ENCODE measurements at places on chromosomes 6 and 20.

- no peak for DNase-seq
Observed at GRCh38 chr6:141521440-141521839, 611.3 kb upstream of the GJE1 start.

DNA sequence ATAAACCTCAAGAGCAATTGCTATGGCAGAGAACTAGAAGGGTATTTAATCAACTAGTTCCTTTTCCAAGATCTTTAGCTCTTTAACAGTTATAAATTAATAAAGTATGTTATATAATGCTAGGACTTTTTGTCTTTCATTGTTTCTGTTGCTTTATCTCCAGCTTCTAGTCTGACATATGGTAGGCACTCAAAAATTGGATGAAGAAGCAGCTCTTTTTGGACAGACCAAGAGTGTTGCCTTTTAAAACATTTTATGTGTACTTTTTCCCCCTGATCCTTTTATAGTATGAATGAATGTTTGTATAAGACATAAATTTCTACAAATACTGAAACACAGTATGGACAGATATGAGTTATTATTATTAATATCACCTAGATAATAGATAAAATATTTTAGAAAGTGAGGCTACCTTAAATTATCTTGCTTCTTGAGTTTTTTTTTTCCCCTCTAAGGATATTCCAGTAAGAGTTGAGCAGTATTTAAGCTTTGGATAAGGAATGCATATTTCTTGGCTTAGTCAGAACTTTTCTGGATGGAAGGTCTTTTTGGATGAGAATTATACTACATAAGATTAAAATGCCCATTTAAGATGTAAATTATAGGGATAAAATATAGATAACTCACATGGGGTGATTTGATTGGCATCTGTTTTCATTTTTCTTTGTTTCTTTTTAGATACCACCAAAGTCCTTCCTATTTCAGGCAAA is 16.6 kb downstream of the LAMA2 start:
- DNase-seq = no peak

DNA sequence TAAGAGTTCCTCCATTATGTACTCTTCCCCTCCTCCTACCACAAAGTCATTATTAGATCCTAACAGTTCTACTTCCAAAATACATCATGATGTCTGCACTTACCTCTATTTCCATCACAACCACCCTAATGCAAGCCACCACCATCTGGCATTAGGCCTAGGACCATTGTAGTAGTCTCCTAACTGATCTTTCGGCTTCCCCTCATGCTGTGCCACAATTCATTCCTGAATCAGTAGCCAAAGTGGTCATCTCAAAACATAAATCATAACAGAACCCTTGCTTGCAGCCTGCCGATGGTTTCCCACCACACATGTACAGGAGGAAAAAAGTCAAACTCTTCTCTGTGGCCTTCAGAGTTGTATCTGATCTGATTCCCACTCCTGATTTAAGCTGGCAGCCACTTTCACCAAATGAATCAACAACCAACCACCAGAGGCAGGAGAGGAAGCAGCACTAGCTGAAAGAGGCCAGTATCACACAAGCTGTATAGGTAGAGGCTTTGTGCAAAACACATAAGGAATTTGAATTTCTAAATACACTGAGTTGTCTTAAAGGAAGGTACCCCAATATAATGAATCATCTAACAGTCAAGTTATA is 26.1 kb downstream of the FAM184A start:
- no peak for DNase-seq

DNA sequence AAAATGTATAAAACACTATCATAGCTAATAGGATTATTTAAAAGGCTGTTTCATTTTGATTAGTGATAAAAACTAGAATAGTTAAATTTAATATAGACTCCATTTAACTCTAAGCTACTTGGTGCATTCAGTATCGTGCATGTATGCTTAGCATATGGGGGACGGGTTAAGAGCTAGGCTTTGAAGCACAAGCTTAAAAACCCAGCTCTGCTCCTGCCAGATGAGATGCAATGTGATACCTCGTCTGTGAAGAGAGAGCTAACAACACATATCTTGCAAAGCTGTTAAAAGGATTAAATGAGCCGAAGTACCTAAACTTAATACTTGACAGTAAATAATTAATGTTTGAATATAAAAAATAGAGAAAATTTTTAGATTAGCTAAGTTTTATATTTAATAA is 42.2 kb downstream of the DTNBP1 start:
- no peak for DNase-seq

DNA sequence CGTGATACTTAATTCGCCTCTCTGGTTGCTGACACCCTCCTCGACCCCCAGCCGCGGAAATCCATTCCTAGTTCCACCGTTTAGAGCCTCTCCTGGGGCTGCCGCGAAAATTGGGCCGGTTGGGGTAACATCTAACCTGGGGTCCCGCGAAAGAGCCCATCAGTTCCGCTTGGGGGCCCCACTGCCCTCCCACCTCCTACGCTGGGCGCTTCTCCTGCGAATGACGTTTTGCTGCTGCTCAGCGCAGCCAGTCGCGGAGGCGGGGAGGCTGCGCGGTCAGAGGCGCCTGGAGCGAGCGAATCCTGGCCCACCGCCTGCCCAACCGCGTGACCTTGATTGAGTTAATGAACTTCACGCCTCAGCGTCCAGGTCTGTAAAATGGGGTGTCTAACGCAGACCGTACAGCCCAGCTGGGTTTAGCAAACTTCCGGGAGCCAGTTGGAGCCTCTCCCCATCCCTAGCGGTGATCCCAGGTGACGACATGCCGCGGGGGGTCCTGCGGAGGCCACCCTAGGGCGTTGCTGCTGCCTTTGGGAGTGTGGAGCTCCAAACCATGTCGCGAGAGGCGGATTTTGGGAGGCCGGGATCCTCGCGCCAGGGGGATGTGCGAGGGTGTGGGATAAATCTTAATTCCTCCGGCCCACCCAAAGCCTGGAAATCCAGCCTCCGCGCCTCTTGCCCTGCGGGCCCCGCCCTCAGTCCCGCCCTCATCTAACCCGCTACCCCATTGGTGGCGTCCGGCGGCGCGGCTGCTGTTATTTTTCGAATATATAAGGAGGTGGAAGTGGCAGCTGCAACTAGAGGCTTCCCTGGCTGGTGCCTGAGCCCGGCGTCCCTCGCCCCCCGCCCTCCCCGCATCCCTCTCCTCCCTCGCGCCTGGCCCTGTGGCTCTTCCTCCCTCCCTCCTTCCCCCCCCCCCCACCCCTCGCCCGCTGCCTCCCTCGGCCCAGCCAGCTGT is at the start of gene CDC25B:
TSS of gene CDC25B (plus strand) at position 800 of the 958 bp plus-strand sequence. CDS start 222 bp downstream, outside the sequence.
- peak; percentile 95 for DNase-seq

GRCh38 chr6:128663238-128663637 is 142.8 kb upstream of the PTPRK start:
- no peak for DNase-seq

DNA sequence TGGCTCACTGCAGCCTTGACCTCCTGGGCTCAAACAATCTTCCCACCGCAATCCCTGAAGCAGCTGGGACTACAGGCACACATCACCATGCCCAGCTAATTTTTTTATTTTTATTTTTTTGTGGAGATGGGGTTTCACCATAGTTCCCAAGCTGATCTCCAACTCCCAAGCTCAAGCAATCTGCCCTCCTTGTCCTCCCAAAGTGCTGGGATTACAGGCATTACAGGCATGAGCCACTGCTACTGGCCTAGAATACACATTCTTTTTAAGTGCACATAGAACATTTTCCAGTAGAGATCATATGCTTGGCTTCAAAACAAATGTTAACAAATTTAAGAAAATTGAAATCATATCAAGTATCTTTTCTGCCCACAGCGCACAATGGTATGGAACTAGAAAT is 176.8 kb upstream of the MARCKS start:
- no peak for DNase-seq

DNA sequence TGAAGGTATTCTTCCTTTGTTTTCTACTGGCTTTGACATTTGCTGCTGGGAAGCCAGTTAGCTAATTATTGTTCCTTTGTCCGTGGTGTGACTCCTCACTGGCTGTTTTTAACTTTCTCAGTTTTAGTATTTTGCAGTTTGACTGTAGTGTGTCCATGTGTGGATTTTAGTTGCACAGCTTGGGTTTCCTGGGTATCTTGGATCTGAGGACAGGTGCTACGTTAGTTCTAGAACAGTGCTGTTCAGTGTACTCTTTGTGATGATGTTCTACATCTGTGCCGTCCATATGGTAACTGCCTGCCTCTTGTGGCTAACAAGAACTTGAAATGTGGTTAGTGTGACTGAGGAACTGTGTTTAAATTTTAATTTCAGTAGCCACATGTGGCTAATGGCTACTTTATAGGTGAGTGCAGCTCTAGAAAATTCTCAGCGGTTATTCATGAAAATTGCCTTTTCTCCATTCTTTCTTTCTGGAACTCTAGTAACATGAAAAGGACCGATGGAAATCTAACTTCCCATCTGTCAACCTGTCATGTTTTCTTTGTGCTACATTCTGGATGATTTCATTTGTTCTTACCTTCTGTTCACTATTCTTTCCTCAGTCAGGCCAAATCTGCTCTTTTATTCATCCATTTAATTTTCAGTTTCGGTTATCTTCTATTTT is 7.4 kb downstream of the SNX9 start:
- no peak for DNase-seq

GRCh38 chr6:145349950-145350510 is 385.3 kb downstream of the EPM2A start:
- no peak for DNase-seq

DNA sequence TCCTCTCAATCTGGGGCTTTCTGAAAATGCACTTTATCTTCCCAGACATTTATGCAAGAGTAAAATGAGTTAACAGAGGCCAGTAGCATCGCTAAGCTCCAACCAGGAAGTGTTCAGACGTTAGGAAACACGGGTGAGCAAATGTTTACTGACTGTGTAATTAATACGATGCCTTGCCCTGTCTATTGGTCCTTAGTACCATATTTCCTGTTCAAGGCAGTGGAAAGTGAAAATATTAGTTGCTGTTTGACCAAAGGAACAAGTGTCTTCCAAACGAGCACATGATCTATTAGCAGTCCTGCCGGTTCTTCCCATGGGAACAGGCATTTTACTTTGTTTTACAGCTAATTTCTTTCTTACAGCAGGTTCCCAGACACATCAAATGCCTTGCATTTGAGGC is 311.1 kb upstream of the JAG1 start:
- DNase-seq = no peak

- no peak for DNase-seq
Observed at GRCh38 chr6:80319196-80319595, 212.7 kb downstream of the BCKDHB start.

DNA sequence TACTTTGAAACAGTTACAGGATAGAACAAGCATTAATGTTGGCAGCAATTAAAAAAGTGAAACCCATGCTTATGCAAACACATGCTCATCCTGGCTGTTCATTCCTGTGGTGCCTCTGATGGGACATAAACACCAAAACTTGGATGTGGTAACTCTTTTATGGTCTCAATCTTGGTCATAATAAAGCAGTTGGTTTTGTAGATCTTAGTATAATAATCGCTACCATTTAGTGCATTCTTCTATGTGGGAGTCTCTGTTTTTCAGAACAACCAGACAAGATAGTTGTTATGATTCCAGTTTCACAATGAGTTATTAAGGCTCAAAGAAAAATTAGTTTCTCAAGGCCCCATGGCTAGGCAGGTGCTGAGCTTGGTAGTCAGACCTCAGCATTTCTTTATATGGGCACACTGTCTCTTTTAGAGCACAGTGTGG is 184.0 kb downstream of the UTRN start:
- DNase-seq = no peak

- no peak for DNase-seq
Observed at GRCh38 chr20:40602381-40602780, 86.7 kb downstream of the MAFB start.

GRCh38 chr6:144447472-144447871 is 162.3 kb downstream of the UTRN start:
- DNase-seq = no peak
